ENCODE measurements at places on chromosomes 16 and 17. TPM values are rescaled to one million over a fixed set of nuclear protein-coding genes. Genes with fewer than 3 reads are reported as not detected.

- no peaks in the 10 kb centered on the region for H3K27me3 ChIP-seq
- no peaks in the 10 kb centered on the region for H3K36me3 ChIP-seq
- H3K4me1 ChIP-seq, result peaks cover 8% of the 10 kb centered on the region
- no peak overlapping the region for H3K27ac ChIP-seq
- H3K4me3 ChIP-seq, result no peak overlapping the region
Observed at GRCh38 chr16:72721981-72722380, 325.9 kb downstream of the ZFHX3 start.

GRCh38 chr17:43545383-43545632 lies 832 bp downstream of the ETV4 start:
- no peaks in the 10 kb centered on the region for H3K27me3 ChIP-seq
- peak overlapping the region; percentile 74 for H3K4me3 ChIP-seq
- H3K27ac ChIP-seq, result peak overlapping the region; percentile 81
- DNase-seq, result no peak
- peaks cover 36% of the 10 kb centered on the region for H3K4me1 ChIP-seq
- no peaks in the 10 kb centered on the region for H3K36me3 ChIP-seq

DNA sequence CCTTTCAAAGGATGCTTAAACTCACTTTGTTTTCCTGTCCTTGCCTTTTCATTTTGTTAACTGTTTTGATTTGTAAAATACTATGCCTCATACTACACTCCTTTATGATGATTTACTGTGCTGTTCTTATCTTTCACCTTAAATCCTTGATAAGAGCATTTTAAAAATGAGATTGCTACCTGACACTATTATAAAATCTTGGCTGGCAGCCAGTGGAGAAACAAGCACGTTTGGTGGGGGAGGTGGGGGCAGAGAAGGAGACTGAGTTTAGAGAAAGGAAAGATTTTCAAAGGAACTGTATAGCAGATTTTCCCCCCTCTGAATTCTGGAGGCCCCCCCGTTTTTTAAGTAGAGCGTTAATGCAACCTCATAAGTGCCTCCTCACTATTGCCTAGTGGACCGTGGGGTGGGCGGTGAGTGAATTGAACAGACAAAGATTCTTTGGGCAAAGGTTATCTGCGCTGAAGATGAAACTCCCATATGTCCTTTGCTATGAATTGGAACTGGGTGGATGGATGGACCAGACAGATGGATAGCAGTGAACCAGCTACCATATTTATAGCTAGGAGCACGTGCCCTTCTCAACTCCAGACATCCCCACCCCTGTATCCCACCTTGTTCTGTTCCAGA lies 200.2 kb downstream of the CCDC182 start:
- H3K27ac ChIP-seq, result no peak overlapping the region
- no peak for DNase-seq
- H3K27me3 ChIP-seq, result no peaks in the 10 kb centered on the region
- H3K4me3 ChIP-seq, result no peak overlapping the region
- H3K36me3 ChIP-seq, result no peaks in the 10 kb centered on the region

- no peak overlapping the region for H3K4me3 ChIP-seq
- no peak overlapping the region for H3K27ac ChIP-seq
- no peaks in the 10 kb centered on the region for H3K4me1 ChIP-seq
Observed at GRCh38 chr17:41433586-41433985, 7.2 kb downstream of the KRT38 start.

DNA sequence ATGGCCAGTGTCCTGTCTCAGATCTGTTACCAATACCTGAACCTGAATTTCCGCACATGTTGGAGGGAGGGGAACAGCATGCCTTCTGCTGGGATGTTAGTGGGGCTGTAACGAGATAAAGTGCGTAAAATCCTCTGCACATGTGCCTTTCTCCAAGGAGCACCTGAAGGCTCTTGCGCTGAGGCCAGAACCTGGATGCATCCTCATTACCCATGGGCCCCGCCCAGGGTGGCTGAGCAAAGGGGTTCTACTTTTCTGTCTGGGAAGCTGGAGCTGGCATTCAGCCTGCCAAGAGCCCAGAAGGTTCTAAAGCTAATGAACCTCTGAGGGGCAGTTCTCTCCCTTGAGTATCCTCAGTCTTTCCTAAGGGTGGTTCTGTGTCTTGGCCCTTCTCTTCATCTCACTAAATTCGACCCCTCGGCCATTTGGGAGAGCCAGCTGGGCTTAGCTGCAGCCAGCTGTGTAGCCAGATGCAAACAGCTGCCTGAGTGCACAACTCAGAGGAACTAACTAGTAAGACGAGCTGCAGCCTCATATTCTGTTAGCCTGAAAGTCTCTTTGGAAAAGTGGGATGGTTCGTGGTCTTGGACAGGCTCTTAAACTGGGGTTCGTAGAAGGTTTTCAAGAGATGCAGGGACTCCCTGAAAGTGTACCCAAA lies 2.5 kb downstream of the ITGA3 start:
- no peak for DNase-seq
- peak overlapping the region; percentile 95 for H3K27ac ChIP-seq
- no peaks in the 10 kb centered on the region for H3K27me3 ChIP-seq

DNA sequence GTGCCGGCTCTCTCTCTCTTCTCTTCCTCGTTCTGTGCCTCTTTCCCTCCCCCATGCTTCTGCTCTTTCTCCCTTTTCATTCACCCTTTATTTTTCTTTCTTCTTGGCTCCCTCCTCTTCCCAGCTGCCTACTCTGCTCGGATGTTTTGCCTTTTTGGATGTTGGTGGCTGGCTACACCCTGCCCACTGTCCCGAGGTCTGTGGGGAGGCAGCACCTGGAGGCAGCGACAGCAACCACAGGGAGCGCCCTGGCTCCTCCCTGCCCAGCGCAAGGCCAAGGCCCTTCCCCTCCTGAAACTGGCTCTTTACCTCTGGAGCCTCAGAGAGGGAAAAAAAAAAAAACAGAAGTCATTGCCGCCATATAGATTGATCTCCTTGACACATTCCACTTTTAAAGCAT lies 20.0 kb downstream of the CLUAP1 start:
- H3K27ac ChIP-seq, result no peak overlapping the region
- no peak for DNase-seq
- peaks cover 53% of the 10 kb centered on the region for H3K36me3 ChIP-seq
- no peak overlapping the region for H3K4me3 ChIP-seq
- H3K4me1 ChIP-seq, result peaks cover 4% of the 10 kb centered on the region

GRCh38 chr17:60392845-60393702 lies 1.1 kb upstream of the USP32 start:
- H3K36me3 ChIP-seq, result no peaks in the 10 kb centered on the region
- DNase-seq, result no peak
- H3K27me3 ChIP-seq, result no peaks in the 10 kb centered on the region
- H3K4me3 ChIP-seq, result peak overlapping the region; percentile 88
- H3K4me1 ChIP-seq, result peaks cover 32% of the 10 kb centered on the region

DNA sequence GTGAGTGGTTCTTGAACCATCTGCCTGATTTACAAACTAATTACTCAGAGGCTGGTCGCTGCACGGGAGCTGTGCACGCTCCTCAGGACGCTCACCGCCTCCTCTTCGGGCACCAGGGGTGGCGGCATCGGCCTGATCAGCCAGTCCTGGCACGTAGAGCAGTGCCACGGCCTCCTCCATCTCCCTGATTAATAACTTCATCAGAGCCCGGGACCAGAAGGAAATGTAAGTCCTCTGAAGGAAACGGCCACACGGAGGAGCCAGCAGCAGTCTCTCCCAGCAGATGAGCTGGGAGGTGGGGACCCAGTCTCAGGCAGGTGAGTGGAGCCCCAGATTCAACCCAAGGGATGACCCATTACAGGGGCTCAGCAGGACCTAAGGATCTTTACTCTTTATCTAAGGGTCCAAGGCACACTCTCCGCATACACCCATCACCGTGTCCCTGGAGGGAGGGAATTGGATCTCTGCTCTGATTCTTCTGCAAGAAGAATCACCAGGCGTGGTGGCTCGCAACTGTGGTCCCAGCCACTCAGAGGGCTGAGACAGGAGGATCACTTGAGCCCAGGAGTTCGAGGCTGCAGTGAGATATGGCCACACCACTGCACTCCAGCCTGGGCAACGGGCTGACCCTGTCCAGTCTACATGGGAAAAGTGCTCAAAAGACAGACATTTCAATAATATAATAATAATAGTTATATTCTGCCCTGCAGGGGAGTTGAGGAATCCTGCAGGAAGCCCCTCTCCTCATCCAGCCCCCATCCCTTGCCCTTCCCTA lies 366.5 kb downstream of the SEC14L1 start:
- H3K4me3 ChIP-seq, result no peak overlapping the region
- H3K4me1 ChIP-seq, result no peaks in the 10 kb centered on the region
- no peak overlapping the region for H3K27ac ChIP-seq
- DNase-seq, result no peak
- H3K36me3 ChIP-seq, result peaks cover 8% of the 10 kb centered on the region
- no peaks in the 10 kb centered on the region for H3K27me3 ChIP-seq

- H3K27me3 ChIP-seq, result peaks cover 8% of the 10 kb centered on the region
- peaks cover 36% of the 10 kb centered on the region for H3K4me1 ChIP-seq
- DNase-seq, result no peak
Observed at GRCh38 chr17:64779376-64780095, 117.4 kb upstream of the SMURF2 start.

DNA sequence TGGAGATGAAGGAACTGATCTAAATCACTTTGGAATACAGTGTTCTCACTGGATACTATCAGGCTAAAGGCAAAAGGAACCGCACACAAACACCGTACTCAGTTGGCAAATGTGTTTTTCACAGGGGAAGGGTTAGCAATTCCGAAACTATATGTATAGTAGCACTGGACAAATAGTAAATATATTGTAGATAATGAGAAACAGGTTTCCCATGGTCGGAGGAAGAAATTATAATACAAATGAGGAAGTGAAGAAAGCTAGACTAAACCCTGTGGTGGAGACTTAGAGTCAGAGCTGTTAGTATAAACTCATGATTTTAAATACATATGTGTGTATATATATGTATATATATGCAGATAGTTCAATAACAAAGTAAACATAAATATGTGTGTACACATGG lies 414.1 kb upstream of the SALL1 start:
- no peak overlapping the region for H3K4me3 ChIP-seq
- no peak overlapping the region for H3K27ac ChIP-seq
- H3K27me3 ChIP-seq, result no peaks in the 10 kb centered on the region

DNA sequence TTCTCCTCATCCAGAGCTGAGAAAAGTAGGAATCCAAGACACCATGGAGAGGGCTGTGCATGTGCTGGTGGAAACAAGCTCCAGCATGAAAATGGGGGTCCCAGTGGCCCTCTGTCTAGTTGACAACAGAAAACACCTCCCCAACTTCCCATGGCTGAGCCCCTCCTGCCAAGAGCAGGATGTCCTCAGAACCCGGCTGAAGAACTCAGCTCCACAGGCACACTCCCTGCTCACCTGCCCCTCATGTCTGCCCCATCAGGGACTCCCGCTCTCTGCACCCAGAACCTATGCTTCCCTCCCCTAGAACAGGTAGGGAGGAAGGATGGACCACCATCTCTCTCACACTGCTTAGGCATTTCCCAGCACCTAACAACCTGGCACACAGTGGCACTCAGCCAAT lies 167.2 kb downstream of the C16orf78 start:
- H3K27ac ChIP-seq, result no peak overlapping the region
- peaks cover 15% of the 10 kb centered on the region for H3K27me3 ChIP-seq
- no peaks in the 10 kb centered on the region for H3K36me3 ChIP-seq
- DNase-seq, result no peak

DNA sequence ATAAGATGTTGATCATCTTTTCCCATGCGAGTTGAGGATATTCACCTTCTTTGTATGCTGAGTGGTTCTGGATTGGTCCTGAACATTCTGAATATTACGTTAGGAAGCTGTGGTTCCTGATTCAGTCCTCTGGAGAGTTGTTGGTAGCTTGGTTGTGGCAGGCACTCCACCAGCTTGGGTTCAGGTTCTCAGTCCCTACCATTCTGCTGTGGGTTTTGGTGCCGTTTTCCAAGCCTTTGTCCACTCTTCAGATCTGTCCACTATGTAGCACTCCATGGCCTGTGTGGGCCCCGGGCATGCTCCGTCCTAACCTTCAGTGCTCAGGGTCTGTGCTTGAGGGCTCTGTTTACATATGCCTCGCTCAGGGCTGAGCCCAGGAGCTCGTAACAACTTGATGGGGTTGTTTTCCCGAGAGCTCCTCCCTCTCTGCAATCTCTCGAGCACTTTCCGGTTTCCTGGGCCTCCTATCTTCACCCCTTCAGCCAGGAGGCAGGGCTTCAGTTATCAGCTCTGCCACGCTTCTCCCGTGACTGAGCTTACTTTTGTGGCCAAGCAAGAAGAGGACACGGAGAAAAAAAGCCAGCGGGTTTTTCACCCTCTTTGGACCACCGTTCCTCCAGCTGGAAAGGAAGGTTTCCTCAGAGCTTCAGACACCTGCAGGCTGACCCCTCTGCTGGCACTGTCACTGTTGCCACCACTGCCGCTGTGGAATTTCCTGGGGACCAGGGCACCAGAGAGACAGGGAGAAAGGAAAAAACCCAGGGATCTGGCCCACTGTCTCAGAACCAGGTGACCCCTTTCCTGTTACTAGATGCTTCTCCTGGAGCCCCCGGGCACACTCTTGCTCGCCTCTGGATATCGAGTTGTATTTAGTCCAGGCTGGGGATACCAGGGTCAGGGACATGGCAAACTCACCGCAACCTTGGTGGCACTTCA lies 19.6 kb downstream of the KIAA0513 start:
- H3K36me3 ChIP-seq, result peaks cover 2% of the 10 kb centered on the region
- no peak overlapping the region for H3K4me3 ChIP-seq
- peaks cover 16% of the 10 kb centered on the region for H3K4me1 ChIP-seq
- DNase-seq, result no peak
- no peak overlapping the region for H3K27ac ChIP-seq

DNA sequence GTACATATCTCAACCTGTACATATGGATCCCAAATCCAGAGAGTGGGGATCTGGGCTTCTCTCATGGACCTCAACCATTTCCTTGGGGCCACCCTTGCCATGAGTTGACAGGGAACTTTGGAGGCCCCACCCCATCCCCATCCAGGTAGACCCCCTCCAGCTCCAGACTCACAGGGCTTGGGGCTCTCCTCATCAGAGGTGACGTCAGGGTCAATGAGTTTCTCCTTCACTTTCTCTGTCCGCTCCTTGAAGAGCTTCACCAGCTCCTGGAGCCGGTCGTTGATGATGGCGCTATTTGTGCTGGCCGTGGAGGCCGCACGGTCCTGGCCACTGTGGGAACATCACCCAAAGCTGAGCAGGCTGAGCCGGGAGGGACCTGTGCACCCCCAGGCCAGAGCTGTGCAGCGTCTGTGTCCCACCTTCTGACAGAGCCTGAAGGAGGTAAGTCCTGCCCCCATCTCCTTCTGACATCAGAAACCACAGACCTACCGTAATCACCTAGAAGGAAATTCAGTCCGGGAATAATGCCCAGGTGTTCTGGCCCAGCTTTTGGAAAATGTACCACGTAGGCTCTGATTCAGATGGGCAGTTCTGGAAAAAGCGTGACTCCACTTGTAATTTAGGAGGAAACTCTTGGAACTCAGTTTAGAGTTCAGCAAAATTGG lies 50.6 kb downstream of the CNGB1 start:
- no peak overlapping the region for H3K27ac ChIP-seq
- H3K4me1 ChIP-seq, result peaks cover 2% of the 10 kb centered on the region
- no peaks in the 10 kb centered on the region for H3K36me3 ChIP-seq
- no peak for DNase-seq
- peaks cover 13% of the 10 kb centered on the region for H3K27me3 ChIP-seq

GRCh38 chr16:86752582-86753175 lies 174.3 kb downstream of the FOXL1 start:
- H3K27me3 ChIP-seq, result no peaks in the 10 kb centered on the region
- H3K27ac ChIP-seq, result peak overlapping the region; percentile 100
- DNase-seq, result no peak
- no peak overlapping the region for H3K4me3 ChIP-seq
- no peaks in the 10 kb centered on the region for H3K36me3 ChIP-seq

Gene GLG1
- 241 TPM for total RNA-seq

Gene CRYBA1
- not detected for total RNA-seq

Gene ASIC2
- not detected for total RNA-seq

Gene PRSS36
- 0.76 TPM for total RNA-seq

Gene PMFBP1
- 2.8 TPM for total RNA-seq

Gene SOCS1
- 10.6 TPM for total RNA-seq

Gene IRX3
- total RNA-seq, result 0.91 TPM

Gene TP53TG3F
- not detected for total RNA-seq

Gene MILR1
- not detected for total RNA-seq

Gene KRT40
- not detected for total RNA-seq
